M059J (cell line): ENCODE measurements at places on chromosomes 1 and 21. TPM values are rescaled to one million over a fixed set of nuclear protein-coding genes. Genes with fewer than 3 reads are reported as not detected.

DNA sequence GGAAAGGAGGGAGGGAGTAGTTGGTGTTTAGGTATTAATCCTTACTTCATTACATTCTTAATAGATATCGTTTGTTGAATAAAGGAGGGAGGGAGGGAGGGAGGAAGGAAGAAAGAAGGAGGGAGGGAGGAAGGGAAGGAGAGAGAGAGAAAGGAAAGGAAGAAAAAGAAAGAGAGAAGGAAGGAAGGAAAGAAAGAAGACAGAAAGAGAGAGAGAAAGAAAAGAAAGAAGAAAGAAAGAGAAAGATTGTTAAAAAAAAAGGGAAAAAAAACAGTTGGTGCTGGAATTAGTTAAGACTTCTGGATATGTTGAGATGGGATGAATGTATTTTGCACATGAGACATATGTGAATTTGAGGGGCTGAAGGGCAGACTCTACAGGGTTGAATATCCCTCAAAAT lies 44.1 kb upstream of the ZSWIM5 start:
- no peak for DNase-seq

The LMOD1 gene
- total RNA-seq = 4.7 and 6.0 TPM in 2 replicates

- no peak for DNase-seq
Measured at GRCh38 chr1:44705470-44705869, 25.5 kb downstream of the RNU5D-1 start.

The TRPM2 gene
- 0.99 and 1.3 TPM in 2 replicates for total RNA-seq

DNA sequence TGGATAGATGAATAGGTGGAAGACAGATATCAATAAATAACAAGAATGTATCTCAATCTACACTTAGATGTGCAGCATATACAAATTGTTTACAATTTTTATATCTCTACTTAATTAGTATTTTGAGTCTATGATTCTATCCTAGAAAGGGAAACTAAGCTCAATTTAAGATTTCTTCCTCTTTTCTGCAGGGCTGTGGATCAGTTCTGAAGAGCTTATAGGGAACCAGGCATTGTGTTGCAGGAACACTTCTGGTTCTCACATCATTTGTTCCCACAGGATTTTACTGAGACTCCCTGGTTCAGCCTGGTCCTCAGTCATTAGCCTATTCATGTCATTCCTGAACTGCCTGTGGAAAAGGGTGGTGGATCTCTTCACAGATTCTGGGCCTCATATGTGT lies 105.8 kb downstream of the TNFSF18 start:
- no peak for DNase-seq

GRCh38 chr21:20618878-20619277 lies 379.3 kb upstream of the NCAM2 start:
- no peak for DNase-seq

GRCh38 chr1:1826356-1827088 lies 48.3 kb upstream of the NADK start:
- DNase-seq = no peak

GRCh38 chr21:46322351-46323226 lies 1.1 kb downstream of the C21orf58 start:
- DNase-seq = peak; percentile 66

GRCh38 chr1:248850536-248851251 lies 8.2 kb downstream of the ZNF692 start:
- no peak for DNase-seq

DNA sequence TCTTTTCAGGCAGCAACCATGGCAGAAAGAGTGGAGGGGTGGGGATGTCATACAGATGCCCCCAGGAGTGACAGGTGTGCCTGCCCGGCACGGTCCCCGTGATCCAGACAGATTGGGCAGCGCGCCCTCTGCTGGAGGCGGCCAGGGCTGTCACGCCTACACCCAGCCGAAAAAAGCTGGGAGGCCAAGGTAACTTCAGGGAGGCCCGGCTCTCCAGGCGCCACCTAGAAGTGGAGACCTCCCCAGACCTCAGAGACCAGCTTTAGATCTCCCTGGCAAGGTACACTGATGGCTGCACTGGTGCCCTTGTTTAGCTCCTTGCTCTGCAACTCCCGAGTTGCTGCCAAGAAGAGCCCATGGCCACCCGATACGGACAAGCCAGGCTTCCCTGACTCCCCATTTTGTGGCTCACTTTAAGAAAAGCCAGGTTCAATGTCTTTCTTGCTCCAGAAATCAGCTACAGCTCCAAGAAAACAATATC lies 6.6 kb downstream of the GOLT1A start:
- peak; percentile 43 for DNase-seq

The LRRC42 gene
- 53.0 and 59.3 TPM in 2 replicates for total RNA-seq

The DMBX1 gene
- not detected in 2 replicates for total RNA-seq

DNA sequence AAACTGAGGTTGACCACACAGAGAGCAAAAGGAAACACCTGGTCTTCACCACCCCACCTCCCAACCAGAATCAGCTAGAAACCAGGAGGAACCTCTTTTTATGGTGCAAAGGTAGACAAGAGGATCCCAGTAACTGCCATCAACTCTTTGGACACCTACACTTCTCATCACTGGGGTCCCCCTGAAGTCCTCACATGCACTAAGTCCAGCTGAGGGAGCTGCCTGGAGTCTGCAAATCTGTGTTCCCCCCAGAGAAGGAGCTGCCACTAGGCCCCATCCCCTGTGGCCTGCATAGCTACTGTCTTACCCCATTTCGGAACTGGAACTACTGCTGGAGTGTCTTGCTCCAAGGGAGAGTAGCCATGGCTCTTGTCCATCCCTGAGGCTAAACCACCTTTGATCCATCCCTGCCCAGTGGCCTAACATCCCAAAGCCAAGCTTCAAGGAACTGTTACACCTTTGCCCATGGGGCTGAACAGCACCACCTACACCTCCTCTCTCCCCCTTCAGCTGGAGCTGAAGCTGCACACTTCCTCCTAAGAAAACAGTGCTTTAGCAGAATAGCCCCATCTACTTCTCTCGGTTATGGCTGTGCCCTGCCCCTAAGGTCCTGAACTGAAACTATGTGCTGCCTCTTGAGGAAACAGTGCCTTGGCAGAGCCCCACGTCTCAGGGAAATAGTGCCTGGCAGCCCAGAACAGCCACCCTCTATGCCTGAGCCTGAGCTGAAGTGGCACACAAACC lies 85.4 kb upstream of the CD53 start:
- no peak for DNase-seq

- DNase-seq = no peak
Measured at GRCh38 chr1:227739636-227740035, 4.4 kb downstream of the SNAP47 start.

The ATP5IF1 gene
- total RNA-seq = 323 and 496 TPM in 2 replicates

The CORT gene
- not detected in 2 replicates for total RNA-seq

- DNase-seq = no peak
Measured at GRCh38 chr1:2110191-2110737, 60.1 kb downstream of the PRKCZ start.

DNA sequence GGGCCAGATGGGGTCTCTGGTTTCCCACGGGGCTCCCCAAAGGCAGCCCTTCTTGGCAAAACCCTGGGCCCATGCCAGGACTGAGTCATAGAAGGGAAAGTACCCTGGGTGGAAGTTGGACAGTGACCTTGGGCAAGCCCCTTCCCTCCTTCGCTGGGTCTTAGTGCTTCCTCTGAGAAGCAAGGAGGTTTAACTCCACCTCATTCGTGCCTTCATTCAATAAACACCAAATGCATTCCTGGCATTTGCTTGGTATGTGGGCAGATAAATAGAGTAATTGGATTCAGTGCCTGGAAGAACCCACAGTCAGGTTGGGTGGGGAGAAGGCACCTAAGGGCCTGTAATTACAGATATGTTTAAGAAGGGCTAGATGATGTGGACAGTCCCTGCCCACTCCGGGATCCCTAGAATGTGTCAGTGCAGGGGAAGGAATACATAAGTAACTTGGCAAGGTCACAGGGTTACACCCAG lies 36.3 kb upstream of the CITED4 start:
- DNase-seq = peak; percentile 85

The ALX3 gene
- total RNA-seq = not detected in 2 replicates

The SDE2 gene
- 15.5 and 28.7 TPM in 2 replicates for total RNA-seq

DNA sequence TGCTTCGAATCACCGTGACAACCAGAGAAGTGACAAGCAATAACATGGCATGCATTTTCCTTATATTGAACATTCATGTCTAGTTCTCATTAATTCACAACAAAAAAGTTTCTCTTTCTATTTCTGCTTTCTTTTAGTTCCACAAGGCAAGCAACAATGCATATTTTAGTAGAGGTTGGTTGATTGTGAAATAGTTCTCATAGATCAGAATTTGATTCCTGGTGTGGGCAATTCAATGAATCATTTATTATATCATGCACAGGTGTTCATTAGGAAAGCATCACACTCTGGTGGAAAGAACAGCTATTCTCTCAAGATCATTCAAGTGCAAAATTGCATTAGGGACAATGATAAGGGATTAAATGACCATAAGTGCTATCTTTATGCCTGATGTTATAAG lies 980.9 kb downstream of the BRINP3 start:
- DNase-seq = no peak

The PGLYRP3 gene
- not detected in 2 replicates for total RNA-seq

The PRR9 gene
- total RNA-seq = not detected in 2 replicates

DNA sequence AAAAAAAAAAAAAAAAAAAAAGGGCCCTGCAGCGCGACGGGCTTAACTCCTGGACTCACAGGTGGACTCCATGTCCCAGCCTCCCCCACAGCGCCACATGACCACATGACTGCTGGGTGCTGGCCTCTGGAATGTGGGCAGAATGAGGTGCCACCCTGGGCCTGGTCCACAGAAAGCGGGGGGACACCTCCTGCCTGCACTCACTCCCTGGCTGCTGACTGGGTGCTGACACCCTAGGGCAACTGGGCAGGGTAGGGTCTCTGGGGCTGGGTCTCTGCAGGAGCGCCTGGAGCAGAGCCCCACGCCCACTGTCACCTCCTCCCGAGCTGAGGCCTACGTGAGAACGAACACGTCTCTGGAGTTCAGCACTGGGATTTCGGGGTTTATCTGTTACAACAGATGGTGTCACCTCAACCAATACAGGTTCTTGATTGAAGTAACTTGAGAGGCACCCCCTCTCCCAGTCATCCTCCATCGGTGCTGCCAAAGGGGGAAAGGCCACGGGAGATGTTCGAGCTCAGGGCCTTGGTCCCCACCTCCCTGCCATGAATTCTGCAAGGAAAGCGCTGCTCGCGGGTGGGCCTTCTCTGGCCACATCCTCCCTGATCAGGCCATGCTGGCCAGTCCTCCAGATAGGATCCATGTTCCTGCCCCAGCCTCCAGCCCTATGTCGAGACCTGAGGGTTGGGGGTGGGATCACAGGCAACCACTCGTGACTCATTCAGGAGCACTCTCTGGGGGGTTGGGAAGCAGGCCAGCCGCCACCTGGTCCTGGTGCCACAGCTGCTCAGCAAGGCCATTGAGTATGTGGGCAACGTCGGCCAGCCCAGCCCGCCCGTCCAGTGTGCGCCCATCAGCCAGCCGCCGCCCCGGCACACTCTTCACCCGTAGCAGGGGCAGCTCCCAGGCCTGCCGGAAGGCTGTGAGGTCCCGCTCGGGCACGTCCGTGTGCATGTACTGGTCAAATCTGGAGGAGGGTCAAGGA lies 5.4 kb downstream of the CPLANE2 start:
- peak; percentile 42 for DNase-seq

GRCh38 chr1:91689641-91690481 lies 189.2 kb downstream of the CDC7 start:
- no peak for DNase-seq

DNA sequence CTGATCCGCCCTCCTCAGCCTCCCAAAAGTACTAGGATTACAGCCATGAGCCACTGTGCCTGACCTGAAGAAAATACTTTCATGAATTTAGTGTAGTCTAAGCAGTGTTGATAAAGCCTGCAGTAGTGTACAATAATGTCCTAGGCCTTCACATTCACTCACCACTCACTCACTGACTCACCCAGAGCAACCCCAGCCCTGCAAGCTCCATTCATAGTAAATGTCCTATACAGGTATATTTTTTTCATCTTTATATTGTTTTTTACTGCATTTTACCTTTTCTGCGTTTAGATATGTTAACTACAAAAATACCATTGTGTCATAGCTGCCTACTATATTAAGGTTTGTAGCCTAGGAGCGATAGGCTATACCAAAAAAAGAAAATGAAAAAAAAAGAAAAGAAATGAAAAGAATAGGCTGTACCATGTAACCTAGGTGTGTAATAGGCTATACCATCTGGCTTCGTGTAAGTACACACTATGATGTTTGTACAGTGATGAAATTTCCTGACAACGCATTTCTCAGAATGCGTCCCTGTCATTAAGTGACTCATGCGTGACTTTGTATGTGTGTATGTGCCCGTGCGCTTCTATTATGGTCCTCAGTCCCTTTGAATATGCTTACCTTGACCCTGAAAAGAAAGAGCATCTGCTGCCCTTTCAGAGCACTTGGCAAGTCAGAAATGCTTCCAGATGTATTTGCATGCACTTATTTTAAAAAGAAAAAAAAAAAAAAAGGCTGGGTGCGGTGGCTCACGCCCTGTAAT lies 9.2 kb upstream of the SLAMF8 start:
- DNase-seq = peak; percentile 23

DNA sequence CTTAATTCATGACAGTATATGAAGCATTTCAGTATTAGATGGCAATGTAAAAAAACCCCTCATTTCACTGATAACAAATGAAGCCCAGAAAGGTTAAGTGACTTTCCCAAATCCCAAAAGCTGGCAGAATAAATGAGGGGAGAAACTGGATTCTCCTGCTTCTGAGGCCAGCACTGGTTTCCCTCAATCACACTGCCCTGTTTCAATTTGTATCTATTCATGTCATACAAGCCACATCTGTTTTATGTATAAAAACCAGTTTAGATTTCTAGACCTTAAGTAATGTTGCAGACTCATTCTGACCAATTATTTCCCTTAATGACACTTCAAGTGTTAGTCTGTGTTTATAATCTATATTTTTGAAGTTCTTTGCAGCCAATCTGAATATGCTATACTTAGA lies 16.8 kb downstream of the PLPPR4 start:
- no peak for DNase-seq

GRCh38 chr1:169090900-169091311 lies 15.6 kb upstream of the ATP1B1 start:
- no peak for DNase-seq

- no peak for DNase-seq
Measured at GRCh38 chr1:24717887-24718650, 27.2 kb upstream of the CLIC4 start.

DNA sequence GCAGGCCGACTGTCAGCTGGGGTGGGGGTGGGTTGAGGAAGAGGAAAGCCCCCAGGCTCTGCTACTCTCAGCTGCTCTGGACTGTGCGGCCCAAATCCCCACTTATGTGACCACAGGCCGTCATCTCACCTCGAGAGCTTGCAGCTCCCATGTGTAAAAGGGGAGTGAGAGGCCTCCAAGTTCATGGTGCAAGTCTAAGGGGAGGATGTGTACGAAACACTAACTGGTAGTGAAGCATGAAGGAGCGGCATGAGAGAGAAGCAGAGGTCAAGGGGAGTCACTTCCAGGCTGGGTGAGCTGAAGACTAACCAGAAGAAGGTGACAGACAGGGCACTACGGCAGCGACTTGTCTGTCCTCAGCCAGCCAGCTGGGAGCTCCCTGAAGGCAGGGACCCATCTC lies 43.8 kb downstream of the GLIS1 start:
- no peak for DNase-seq

The MSH4 gene
- not detected in 2 replicates for total RNA-seq

The AGT gene
- 0.42 TPM in 1 of 2 replicates, not detected in the other for total RNA-seq

GRCh38 chr1:41647221-41648135 lies 163.0 kb upstream of the EDN2 start:
- DNase-seq = no peak

GRCh38 chr1:111733992-111734341 lies 5.2 kb downstream of the INKA2 start:
- DNase-seq = no peak
